ENCODE measurements at places on chromosomes 6 and 20.

- no peak overlapping the region for H3K4me3 ChIP-seq
- no peak for DNase-seq
- H3K36me3 ChIP-seq = no peaks in the 10 kb centered on the region
- H3K4me1 ChIP-seq = peaks cover 2% of the 10 kb centered on the region
Measured at GRCh38 chr6:135673501-135674309, 176.2 kb upstream of the AHI1 start.

DNA sequence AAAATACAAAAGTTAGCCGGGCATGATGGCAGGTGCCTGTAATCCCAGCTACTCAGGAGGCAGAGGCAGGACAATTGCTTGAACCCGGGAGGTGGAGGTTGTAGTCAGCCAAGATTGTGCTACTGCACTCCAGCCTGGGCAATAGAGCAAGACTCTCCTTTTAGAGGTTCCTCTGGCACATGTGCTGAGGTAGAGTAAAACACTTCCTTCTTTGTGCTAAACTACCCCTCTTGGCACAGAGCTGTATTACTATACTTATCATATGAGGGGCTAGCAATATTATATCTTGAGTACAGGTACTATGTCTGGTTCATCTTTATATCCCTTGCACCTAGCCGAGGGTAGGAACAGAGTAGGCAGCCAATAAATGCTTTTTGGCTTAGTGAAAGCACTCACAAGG, 40.2 kb upstream of the SAMHD1 start:
- peaks cover 7% of the 10 kb centered on the region for H3K36me3 ChIP-seq
- no peaks in the 10 kb centered on the region for H3K27me3 ChIP-seq
- no peak for DNase-seq
- no peak overlapping the region for H3K4me3 ChIP-seq

GRCh38 chr6:20306491-20306890, 94.2 kb upstream of the MBOAT1 start:
- peaks cover 11% of the 10 kb centered on the region for H3K27me3 ChIP-seq
- H3K27ac ChIP-seq = no peak overlapping the region
- H3K36me3 ChIP-seq = peaks cover 2% of the 10 kb centered on the region

- no peak overlapping the region for H3K27ac ChIP-seq
- peaks cover 5% of the 10 kb centered on the region for H3K4me1 ChIP-seq
- no peak for DNase-seq
- H3K27me3 ChIP-seq = peaks cover 15% of the 10 kb centered on the region
Measured at GRCh38 chr20:62376112-62377063, 9.3 kb upstream of the LAMA5 start.

Data from T-helper 17 cell (primary cell).